LNCaP clone FGC (cell line): ENCODE measurements at places on chromosomes 11 and 22.

DNA sequence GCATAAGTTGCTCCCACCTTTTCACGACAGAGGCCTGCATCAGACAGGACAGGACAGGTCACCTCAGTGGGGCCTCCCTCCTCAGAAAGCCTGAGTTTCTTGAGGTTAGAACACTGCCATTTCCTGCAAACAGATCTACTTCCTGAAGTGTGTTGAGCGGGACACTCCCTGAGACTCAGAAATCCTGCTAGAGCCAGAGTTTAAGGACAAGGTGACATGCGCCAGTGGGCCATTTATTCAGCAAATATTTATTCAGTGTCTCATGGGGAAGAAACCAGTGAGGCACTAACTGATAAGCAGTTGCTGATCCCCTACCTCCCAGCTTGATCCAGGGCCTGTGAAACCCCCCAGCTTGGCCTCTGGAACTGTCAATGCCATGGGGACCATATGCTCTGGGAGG is 454.6 kb downstream of the SOX6 start:
- DNase-seq = peak; percentile 38

- peak; percentile 71 for DNase-seq
Measured at GRCh38 chr11:110509472-110509871, 79.7 kb downstream of the FDX1 start.

GRCh38 chr11:100740440-100740839 is 53.4 kb downstream of the ARHGAP42 start:
- DNase-seq = no peak

DNA sequence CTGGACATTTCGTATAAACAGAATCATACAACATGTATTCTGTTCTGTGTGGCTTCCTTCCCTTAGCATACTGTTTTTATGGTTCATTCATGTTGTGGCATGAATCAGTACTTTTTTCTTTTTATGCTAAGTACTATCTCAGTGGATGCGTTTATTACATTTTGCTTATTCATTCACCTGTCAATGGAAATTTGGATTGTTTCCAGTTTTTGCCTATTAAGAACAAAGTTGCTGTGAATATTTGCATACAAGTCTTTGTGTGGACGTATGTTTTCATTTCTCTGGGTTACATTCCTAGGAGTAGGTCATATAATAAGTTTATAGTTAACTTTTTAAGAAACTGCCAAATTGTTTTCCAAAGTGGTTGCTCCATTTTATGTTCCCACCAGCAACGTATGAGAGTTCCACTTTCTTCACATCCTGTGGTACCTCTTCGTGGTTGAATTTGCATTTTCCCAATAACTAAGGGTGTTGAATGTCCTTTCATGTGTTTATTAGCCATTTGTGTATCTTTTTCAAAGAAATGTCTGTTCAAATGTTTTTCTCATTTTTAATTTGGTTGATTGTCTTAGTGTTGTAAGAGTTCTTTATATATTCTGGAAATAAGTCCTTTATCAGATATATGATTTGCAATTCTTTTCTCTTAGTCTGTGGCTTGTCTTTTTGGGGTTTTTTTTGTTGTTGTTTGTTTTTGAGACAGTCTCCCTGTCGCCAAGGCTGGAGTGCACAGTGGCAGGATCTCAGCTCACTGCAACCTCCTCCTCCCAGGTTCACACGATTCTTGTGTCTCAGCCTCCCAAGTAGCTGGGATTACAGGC is 46.0 kb upstream of the MICAL2 start:
- no peak for DNase-seq

DNA sequence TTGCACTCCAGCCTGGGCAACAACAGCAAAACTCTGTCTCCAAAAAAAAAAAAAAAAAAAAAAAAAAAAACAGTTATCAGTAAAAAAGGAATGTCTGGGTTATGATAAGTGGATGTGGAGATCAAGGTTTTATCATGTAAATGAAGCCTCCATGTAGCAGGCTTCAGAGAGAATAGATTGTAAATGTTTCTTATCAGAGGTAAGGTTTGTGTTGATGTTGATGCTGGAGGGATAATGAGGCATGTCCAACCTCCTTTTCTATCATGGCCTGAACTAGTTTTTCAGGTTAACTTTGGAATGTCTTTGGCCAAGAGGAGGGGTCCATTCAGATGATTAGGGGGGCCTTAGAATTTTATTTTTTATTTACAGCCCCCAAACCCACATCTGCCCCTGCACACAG is 35.4 kb upstream of the TREH start:
- DNase-seq = no peak

DNA sequence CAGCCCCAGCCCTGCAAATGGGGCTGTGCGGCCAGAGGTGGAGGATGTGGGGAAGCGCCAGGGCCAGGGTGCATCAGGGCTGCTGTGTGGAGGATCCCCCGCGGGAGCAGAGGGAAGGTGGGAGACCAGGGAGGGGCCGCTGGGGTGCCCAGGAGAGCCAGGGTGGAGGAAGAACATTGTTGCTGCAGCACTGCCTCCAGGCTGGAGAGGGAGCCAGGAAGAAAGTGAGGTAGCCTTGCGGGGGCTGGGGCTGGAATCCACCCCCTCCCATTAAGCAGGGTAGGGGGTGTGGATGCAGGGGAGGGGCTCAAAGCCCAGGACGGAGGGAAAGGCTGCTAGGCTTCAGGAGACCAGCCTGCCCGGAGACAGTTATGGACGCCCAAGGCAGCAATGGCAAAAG is 15.0 kb downstream of the CABP7 start:
- DNase-seq = no peak

DNA sequence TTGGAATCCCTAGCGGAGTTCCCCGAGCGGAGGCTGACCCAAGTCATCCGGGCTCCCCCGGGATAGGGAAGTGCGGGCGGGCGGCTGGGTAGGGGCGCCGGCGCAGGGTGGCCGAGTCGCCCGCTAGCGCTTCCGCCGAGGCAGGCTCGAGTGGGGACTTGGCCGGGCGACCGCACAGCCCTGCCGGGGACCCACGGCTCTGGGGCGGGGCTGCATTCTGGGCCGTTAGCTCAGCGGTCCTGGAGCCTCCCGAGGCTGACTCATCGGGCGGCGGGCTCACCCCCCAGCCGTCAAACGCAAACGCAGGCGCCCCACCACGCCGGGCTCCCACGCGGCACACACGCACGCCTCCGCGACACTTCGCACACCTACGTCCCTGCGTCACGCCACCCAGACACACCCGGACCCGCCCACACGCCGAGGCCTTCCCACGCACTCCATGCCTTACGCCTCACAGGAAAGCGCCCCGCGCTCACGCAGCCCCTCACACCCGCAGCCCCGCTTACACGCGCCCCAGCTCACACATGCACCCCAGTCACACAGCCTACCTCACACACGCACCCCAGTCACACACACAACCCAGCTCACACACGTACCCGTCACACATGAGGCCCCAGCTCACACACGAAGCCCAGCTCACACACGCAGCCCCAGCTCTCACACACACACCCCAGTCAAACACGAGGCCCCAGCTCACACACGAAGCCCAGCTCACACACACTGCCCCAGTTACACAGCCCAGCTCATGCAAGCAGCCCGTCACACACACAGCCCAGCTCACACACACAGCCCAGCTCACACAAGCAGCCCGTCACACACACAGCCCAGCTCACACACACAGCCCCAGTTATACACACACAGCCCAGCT is 1.2 kb downstream of the PHLDB1 start:
- no peak for DNase-seq

DNA sequence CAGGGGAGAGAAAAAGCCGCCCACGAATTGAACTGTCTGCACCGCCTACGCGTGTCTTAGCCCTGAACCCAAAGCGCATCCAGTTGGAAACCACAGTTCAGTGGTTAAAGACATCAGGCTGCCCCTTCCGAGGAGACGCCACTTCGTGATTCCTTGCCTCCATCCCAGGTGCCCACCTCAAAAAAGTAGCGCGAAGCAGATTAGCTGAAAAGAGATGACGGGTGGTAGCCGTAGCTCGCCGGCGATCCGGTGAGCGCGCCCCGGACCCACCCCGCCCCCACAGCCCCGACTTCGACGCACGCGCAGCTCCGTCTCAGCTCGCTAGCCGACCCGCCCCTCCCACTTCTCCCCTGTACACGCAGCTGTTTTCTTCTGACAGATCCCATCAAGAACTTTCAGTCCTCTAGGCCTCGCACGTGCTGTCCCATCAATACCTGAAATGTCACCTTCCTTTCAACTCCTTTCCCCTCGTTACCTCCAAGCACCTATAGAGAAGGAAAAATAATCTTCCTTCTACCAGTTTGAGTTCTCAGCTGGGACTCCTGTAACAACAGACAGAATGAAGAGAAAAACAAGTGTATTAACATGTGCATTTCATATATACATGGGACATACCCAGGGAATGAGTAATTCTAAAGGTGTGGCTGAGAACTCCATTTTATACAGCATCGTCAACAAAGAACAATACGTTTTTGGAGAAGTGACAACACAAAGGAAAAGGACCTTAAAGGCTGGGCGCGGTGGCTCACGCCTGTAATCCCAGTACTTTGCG is 49.5 kb downstream of the OR4D9 start:
- DNase-seq = no peak

GRCh38 chr11:76658231-76658630 is 12.3 kb downstream of the LRRC32 start:
- DNase-seq = no peak

GRCh38 chr11:126254819-126255218 is 13.9 kb downstream of the SRPRA start:
- no peak for DNase-seq

DNA sequence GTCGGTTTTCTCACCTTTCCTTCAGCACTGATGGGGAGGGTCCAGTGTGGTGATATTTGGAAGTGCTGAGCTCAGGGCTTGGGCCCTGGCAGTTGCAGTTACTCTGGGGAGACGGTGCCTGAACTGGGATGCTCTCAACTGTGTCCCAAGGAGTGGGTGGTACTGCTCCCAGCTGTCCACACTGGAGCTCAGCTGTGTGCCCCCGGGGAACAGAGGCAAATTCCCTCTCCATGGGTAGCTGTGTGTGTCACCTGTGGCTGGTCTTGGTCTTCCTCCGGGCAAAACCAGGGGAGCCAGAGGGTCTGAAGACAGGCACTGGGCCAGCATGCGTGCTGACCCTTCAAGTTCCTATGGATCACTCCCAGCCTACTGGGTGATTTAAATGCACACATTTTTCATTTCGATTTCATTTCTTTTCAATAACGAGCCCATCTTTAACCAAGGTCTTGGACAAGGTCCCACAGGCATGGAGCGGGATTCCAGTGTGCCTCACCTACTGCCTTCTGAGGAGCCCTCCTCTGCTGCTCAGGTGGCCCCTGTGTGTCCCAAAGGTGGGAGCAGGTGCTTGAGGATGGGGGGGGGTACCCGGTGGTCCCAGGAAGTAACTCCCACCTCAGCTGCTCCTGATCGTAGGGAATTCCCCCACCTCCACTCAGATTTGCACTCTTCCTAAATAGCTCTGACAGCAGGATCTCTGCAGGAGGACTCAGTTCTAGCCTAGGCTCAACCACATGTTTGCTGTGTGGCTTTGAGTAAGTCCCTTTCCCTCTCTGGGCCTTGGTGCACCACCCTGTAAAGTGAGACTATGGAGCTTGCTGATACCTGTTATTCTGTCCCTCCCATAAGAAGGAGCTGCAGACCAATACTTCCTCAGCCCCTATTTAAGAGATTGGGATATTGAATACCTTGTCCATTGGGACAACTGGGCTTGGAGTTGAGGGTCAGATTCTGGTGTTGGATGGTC is 16.8 kb downstream of the PRDM11 start:
- no peak for DNase-seq

DNA sequence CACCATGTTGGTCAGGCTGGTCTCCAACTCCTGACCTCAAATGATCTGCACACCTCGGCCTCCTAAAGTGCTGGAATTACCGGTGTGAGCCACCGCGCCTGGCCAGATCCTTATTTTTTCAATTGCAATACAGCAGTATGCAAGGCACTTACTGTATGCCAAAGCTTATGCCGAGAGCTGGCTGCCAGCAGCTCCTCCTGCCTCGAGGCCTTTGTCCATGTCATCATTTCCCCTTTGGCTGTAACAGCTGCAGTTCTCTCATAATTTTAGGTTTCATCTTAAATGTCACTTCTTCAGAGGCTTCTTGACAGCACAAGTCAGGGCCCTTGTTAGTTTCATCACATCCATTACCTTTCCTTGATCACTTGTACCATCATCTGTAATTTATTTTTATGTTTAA is 1.5 kb upstream of the SREBF2 start:
- DNase-seq = no peak

- DNase-seq = no peak
Measured at GRCh38 chr11:3036419-3036818, 20.8 kb downstream of the CARS1 start.

- no peak for DNase-seq
Measured at GRCh38 chr11:33894398-33894746, 2.5 kb upstream of the LMO2 start.

DNA sequence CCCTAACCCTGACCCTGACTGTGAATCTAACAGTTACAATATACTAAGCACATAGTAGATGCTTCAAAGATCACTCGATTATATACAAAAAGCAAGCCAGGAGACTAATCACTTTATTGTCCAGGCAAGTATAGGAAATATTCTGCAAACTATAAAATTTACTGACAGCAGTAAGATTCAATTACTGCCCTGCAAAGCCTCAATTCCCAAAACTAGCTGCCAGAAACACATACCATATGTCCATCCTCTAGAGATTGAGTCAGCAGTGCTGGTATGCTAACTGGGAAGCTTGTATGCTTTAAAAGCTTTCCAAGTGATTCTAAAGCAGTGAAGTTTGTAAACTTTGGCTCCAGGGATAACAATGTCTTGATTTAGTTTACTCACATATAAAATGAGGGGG is 26.1 kb downstream of the CSTF3 start:
- DNase-seq = no peak

- DNase-seq = no peak
Measured at GRCh38 chr11:829847-830294, 2.2 kb downstream of the CRACR2B start.

- DNase-seq = no peak
Measured at GRCh38 chr11:110431051-110431672, 1.4 kb downstream of the FDX1 start.

DNA sequence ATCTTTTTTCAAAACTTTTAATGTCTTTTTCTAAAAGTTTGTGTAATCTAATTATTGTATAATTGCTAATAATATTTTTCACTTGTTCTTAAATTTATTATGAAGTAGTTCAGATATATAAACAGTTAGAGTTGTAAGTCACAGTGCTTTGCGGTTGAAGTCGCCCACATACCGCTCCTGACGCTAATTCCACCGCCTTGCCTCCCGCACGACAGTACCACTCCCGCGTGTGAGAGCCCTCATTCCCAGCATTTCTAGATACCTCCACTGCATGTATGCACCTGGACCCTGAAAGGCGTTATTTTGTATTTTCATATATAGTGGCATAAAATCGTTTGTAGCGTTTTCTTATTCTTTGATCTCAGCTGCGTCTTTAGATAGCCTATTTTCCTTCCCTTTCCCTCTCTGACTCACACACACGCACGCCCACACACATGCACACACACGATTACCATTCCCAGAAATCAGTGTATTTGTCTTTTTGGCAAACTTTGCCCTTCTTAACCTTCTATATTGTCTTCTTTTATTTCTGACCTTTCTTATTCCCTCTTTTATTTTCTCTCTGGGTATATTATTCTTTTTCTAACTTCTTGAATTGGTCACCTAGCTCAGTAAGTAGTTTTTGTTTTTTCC is 56.4 kb upstream of the PITPNB start:
- DNase-seq = no peak

- no peak for DNase-seq
Measured at GRCh38 chr11:78688460-78688859, 113.8 kb upstream of the NARS2 start.
